ENCODE measurements at places on chromosomes 2 and 18.

DNA sequence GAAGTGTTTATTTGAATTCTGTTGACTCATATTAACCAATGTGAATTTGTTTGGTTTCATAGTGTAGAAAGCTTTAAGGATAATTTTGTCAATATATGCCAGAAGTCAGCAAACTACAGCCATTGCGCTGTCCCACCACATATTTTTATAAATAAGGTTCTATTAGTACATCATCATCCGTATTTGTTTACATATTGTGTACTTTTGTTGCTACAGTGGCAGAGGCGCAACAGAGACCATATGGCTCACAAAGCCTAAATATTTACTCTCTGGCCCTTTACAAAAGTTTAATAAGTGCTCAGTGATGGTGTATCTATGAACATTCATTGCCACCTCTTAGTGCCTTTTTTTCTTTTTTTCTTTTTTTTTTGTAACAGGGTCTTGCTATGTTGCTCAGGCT lies 6.4 kb downstream of the ERLEC1 start:
- DNase-seq = no peak

GRCh38 chr2:92073815-92074548 lies 2797.2 kb upstream of the TEKT4 start:
- DNase-seq = no peak

GRCh38 chr2:9824956-9825720 lies 18.1 kb upstream of the TAF1B start:
- peak; percentile 41 for DNase-seq

GRCh38 chr18:29892960-29893558 lies 1149.5 kb downstream of the DSC3 start:
- peak; percentile 6 for DNase-seq

DNA sequence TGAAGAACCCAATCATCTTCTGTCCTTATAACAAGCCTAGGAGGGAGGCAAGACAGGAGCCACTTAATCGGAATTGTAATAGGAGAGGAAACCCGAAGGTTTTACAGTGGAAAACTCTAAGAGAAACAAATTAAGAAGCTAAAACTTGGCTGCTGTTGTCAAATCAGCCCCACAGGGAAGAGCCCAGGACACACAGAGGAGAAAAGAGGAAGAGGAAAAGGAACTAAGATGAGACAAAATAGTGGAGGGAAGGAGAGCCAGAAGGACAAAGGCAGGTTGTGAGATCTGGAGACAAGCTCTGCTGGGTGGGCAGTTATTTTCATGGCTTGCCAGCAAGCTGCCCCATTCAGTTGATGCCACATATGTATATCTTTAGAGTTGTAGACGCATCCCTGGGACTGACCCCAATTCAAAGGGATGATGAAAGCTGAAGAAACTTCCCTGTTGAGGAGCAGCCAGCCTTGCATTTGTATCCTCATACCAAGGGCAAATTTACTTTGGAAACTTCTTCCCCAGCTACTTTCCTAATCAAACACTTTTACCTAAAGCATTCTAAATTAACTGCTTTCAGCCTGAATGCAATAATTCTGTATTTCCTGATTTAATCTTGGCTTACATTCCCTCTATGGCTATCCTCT lies 499.8 kb upstream of the MEIS1 start:
- DNase-seq = no peak

GRCh38 chr18:25817546-25818237 lies 272.7 kb downstream of the SS18 start:
- DNase-seq = no peak

- no peak for DNase-seq
Observed at GRCh38 chr2:223019987-223020717, 31.8 kb upstream of the KCNE4 start.

DNA sequence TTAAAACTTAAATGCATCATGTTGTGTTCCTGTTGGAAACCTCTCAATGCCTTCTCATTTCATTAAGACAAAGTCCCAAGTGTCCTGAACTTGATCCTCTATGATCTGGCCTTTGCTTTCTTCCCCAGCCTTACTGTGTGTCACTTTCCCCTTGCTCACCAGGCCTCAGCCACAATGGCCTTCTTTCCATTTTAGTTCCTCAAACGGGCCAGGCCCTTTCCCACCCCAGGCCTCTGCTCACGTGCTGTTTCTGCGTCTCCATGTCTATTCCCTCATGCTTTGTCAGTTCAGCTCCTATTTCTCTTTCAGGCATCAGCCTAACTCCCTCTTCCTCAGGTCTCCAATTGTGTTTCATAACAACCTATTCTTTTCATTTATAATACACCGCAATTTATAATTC lies 19.5 kb downstream of the CXCR4 start:
- DNase-seq = no peak

DNA sequence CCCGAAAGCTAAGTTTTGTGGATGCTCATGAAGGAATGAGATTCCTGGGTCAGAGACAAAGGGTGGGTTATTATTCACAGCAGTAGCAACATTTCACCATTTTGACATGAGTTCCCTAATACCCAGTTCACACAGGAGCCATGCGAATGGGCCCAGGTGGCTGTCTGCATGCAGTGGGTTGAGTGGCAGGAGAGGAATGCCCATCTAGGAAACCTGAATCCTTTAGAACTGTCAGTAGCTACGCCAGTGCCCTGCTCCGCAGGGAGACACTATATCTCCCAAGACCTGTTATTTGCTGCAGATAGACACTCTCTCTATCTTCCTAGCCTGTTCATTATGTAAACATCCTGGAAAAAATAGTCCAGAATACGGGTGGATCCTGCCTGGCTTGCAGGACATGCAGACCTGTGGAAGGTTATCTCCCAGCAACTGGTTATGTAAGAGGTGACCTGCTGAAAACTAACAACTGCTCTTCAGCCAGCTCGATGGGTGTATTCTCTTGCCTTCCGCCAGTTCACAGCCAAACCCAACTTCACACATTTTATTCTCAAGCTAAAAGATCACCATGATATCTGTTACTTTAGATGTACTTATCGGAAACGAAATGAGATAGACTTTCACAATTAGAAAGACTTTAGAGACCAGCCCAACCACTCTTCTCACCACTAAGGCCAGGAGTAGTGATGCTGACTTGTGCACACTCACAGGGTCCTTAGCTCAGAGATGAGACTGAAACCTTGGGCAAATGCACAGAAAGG lies 59.1 kb downstream of the MBP start:
- no peak for DNase-seq

DNA sequence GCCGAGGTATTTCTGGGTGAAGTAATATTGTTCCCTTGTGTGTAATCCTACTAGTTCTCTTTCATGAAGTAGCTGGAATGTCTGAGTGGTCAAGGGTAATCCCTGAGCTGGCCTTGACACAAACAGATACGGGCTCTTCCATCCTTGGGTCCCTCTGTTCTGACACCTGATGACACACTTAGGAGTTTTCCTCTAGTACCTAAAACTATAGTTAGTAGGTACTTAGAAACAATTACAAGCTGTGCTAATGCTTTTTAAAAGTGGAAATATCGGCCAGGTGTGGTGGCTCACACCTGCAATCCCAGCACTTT lies 59.2 kb upstream of the IL1R1 start:
- no peak for DNase-seq

DNA sequence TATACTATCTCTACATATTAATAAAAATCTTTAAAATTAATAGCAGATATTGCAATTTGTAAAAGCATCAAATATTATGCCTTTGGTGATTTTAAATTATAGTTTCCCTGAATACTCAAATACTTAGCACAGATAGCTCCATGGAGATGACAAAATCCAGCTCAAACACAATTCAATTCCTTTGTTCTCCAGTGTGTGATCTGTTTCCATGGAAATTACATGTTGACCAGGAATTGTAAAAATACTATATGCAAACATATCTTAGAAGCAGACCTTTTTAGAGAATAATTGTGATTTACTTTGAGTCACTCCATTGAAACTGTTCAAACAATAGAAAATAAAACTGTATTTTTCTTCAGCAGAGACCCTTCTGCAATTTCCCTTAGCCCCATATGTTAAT lies 68.3 kb downstream of the FAM161A start:
- no peak for DNase-seq

DNA sequence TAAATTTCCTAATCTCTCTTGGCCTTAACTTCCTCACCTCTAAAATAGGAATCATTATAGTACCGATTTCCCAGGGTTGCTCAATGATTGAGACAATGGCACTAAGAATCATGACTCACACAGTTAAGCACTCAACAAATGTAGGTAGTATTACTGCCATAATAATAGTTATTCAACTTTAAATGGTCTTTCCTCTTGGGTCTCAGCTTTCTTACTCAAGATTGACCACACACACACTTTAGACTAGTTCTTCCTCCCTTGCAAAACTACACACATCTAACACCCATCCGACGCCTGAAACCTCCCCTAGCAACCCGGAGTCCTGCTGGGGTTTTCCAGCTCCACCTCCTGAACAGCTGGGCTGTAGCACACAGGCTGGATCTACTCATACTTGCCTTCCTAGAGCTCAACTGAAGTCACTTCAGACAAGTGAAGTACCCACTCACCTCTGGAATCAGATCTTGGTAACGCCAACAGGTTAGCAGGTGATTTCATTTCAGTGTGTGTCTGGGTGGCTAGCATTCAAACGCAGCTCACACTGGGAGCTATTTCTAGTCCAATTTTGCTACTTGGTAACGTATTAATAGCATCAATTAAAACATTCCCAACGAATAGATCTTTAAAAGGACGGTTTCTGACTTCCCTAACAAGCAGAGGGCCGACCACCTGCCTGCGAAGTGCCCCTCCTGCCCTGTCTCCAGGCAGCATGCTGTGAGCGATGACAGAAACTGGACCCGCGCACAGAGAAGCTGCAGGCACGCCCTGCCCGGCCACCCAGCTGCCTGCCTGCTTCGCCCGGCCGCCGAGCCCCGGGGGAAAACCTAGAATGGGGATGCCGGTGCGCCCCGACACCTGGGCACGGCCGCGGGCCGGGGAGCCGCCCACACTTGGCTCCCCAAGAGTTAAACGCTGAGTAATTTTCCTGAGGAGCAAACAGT lies 1.1 kb downstream of the UXS1 start:
- DNase-seq = peak; percentile 98

DNA sequence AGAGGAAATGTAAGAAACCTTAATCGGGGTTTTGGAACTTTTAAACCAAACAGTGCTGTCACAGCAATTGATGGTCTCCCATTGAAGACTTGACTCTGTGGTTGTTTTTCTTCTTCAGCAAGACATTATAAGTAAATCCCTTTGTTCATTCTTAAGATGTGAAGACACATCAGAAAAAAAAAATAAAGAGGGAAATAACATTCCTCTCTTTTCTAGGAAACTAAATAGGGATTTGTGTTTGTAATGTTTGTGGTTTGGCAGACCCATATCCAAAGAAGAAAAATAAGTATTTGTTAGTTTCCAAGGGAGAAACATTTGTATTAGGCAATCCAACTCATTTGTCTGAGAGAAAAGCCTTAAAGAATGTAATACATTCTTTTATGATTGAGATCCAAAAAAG lies 359.9 kb downstream of the DSC3 start:
- peak; percentile 1 for DNase-seq

- no peak for DNase-seq
Observed at GRCh38 chr2:8430628-8431027, 251.2 kb upstream of the ID2 start.

DNA sequence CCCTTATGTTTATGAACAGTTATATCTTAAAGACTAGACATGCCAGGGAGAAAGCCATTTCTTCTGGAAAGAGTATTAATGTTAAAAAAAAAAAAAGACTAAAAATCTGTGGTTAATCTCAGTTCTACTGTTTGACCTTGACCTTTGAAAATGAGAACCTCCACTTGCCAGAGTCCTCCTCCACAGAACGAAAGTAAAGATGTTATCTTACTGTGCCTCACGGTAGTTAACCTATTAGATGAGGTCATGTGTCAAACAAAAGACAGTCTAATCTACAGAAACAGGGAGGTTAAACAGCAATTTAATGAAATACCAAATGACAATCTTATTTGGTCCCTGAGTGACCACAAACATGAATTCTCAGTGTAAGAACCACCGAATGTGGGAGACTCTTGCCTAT lies 51.2 kb downstream of the SLC14A2 start:
- no peak for DNase-seq

- DNase-seq = no peak
Observed at GRCh38 chr2:228180181-228181097, 1.0 kb downstream of the SPHKAP start.

DNA sequence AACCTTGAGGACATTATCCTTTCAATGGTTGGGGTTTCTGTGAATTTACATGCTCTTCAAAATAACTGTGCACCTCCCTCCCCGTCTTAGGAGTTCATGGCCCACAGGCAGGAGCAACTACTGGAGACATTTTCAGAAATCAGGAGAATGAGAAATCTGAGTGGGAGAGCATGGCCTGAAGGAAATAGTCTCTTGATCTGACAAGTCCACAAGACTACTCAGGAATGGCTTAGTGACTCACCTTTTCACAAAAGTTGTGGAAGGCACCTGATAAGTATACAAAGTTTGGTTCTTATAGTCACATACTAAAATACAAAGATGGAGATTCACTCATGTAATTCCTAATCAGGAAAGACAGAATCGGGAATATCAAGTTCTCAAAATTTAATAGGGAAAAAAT lies 83.6 kb upstream of the NCKAP5 start:
- no peak for DNase-seq

GRCh38 chr2:25617948-25618646 lies 55.3 kb downstream of the DTNB start:
- peak; percentile 91 for DNase-seq

DNA sequence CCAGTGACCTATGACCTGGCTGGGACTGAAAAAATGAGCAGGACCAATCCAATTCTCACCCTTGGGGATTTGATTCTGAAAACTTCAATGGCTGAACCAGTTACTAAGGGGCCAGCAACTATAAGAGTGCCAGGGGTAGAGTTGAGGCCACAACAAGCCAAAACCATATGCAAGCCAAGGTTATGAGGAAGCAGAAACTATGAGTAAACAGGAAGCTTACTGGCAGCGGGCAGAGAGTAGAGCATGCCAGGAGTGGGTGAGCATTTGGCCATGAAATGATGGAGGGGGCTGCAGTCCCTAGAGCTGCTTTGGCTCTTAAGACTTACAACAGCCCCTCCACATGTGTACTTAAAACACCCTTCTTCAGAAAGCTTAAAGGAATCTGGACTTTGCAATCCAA lies 82.4 kb downstream of the RBMS1 start:
- DNase-seq = no peak

- DNase-seq = no peak
Observed at GRCh38 chr2:74368499-74368898, 11.6 kb downstream of the DCTN1 start.

DNA sequence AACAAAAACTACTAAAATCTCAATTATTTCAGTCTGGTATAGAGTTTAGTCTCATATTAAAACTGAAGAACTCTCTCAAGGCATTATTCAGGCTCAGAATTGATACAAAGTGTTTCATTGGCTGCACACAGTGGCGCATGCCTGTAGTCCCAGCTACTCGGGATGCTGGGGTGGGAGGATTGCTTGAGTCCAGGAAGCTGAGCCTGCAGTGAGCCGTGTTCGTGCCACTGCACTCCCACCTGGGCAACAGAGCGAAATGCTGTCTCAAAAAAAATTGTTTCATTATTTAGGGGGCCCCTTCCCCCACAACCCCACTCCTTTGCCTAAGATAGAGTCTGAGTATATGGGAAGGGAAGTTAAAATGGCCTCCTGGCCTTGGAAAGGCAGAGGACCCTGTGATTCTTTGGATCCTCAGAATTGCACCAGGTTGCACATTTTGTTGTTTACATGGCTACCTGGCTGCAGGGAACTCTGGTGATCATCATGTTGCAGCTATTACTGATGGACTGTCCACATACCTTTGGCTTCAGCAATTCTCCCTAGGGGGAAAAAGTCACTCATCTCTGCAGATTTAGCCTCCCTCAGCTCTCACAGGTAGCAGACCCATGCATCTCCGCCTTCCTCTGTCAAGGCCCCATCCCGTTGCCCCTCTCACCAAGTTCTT lies 19.2 kb upstream of the CYRIA start:
- DNase-seq = no peak

Measured in choroid plexus epithelial cell (primary cell).